Activated CD8-positive, alpha-beta memory T cell treated with anti-CD3 and anti-CD28 coated beads for 1 hour (primary cell): ENCODE measurements at places on chromosomes 3 and 15.

- DNase-seq: no peak
These were observed 103.6 kb downstream of the TGFBR2 start for GRCh38 chr3:30710017-30710416.

- no peak for DNase-seq
These were observed 323.6 kb upstream of the CTDSPL start for GRCh38 chr3:37537914-37538691.

DNA sequence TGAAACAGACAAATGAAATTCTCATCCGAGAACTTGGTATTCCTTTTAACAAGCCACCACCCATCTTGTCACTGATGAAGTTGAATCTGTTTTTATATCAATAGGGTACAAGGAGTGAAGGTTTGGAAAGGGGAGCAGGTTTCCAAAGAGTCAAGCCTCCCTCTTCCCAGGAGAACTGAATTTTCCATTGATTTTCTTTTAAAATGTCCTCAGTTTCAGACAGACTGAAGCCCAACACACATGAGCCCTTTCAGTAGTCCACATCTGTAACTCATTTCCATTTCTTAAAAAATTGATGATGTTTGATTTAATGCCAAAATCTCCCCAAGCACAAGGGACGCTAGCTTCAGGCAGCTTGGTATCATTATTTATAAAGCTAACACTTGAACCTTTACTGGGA is 187.7 kb downstream of the FOXB1 start:
- no peak for DNase-seq

GRCh38 chr3:153679714-153680113 is 441.5 kb upstream of the ARHGEF26 start:
- DNase-seq: no peak

GRCh38 chr3:192857260-192857661 is 60.4 kb downstream of the MB21D2 start:
- DNase-seq: no peak

DNA sequence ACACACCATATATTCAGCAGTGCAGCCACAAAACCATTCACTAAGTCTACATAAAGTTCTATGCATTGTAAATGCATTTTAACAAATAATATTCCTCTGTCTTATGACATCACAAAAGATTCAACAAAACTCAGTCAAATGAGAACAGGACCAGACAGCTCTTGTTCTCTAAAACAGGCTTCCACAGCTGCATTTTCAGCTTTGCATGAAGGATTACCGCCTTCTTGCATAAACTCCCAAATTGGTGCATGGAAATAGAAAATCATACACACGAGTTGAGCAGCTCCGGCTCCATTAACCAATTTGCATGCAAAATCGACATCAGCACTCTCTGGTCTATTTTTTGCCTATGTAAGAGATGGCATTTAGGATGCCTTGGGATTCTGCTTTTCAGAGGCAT is 66.4 kb downstream of the RFTN1 start:
- DNase-seq: no peak

DNA sequence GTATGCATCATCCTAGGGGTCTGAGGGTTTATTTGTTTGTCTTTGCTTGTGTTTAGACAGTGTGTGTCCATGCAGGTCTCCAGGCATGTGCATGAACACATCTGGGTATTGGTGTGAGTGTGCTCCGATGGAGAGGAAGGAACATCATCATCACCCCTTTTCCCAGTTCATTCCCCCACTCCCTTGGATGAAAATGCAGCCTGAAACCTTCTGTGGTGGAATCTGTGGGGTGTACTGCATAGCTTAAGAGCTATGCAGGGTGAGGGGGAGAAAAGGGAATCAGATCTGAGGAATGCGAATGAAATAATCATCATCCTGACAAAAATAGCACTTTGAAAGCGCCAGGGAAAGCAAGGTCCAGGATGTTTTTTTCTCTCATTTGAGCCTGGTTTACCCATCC is 520.1 kb downstream of the NTRK3 start:
- no peak for DNase-seq
